Activated naive CD8-positive, alpha-beta T cell treated with anti-CD3 and anti-CD28 coated beads, Interleukin-2, amount 10 ng/mL, durations not matched to agents 7 days and 5 days (primary cell): ENCODE measurements at places on chromosomes 7 and 10. TPM values are rescaled to one million over a fixed set of nuclear protein-coding genes. Genes with fewer than 3 reads are reported as not detected.

The EPHB6 gene
- total RNA-seq, result 25.2 TPM

The TMEM273 gene
- total RNA-seq, result 11.2 TPM

The EPHA1 gene
- 27.3 TPM for total RNA-seq

The SH2D4B gene
- 0.22 TPM for total RNA-seq

The C7orf33 gene
- not detected for total RNA-seq

The ACHE gene
- 0.34 TPM for total RNA-seq

DNA sequence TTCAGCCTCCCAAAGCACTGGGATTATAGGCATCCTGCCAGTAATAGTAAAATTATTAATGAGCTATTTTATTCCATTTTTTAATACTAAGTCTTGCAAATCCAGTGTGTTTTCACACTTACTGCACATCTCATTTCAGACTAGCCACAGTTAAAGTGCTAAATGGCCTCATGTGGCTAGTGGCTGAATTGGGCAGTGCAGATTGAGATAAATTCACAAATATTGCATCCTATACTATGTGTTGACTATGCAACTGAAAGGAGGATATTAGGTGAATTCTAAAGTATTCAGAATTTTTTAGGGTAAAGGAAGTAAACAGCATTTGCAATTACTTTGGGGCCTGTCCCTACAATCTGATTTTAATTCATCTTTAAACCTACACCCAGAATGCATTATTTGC lies 10.2 kb downstream of the APBB1IP start:
- peak overlapping the region; percentile 91 for H3K27ac ChIP-seq
- no peaks in the 10 kb centered on the region for H3K27me3 ChIP-seq
- peaks cover 62% of the 10 kb centered on the region for H3K4me1 ChIP-seq
- no peak for DNase-seq

GRCh38 chr10:12638103-12638502 lies 288.8 kb downstream of the CAMK1D start:
- H3K4me1 ChIP-seq, result peaks cover 8% of the 10 kb centered on the region
- no peak for DNase-seq
- H3K4me3 ChIP-seq, result no peak overlapping the region
- H3K36me3 ChIP-seq, result no peaks in the 10 kb centered on the region
- no peaks in the 10 kb centered on the region for H3K27me3 ChIP-seq

DNA sequence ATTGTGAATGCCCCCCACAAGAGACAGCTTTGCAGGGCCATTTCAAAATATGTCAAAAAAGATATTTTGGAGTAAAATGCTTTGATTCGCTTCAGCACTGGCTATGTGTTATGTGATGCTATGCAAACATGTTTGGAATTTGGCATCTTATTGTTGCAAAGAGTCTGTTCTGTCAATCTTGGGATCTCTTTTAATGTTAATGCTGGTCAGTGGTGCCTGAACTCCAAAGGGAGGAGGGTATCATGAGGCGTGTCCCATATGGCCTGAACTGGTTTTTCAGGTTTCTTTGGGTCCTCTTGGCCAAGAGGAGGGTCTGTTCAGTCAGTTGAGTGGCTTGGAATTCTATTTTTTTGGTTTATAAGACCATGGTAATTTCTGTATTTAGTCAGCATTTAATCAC lies 81.4 kb downstream of the HECW1 start:
- DNase-seq, result no peak
- no peaks in the 10 kb centered on the region for H3K4me1 ChIP-seq
- H3K27me3 ChIP-seq, result peaks cover 14% of the 10 kb centered on the region
- no peak overlapping the region for H3K27ac ChIP-seq
- H3K36me3 ChIP-seq, result no peaks in the 10 kb centered on the region
- no peak overlapping the region for H3K4me3 ChIP-seq

GRCh38 chr7:4013793-4014192 lies 668.3 kb upstream of the FOXK1 start:
- no peaks in the 10 kb centered on the region for H3K36me3 ChIP-seq
- no peak overlapping the region for H3K27ac ChIP-seq
- H3K4me1 ChIP-seq, result no peaks in the 10 kb centered on the region

DNA sequence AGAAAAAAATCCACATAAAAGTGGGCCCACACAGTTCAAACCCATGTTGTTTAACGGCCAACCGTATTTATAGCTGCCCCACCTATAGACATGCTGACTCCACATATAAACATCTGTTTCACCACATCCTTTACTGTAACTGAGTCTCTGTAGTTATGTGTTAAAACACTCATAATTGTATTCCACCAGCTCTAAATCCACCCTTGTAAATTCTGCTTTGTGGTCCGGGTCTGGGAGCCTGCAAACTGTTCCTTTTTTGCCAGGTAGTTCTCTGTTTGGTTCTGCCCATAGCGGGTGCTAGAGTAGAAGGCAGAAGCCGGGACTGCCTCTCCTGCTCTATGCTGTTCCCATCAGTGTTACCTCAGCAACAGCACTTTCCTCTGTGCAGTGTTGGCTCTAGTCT lies 20.2 kb upstream of the FHIP2A start:
- peak overlapping the region; percentile 70 for H3K4me3 ChIP-seq
- peaks cover 13% of the 10 kb centered on the region for H3K36me3 ChIP-seq
- H3K27ac ChIP-seq, result peak overlapping the region; percentile 84
- H3K27me3 ChIP-seq, result peaks cover 3% of the 10 kb centered on the region

DNA sequence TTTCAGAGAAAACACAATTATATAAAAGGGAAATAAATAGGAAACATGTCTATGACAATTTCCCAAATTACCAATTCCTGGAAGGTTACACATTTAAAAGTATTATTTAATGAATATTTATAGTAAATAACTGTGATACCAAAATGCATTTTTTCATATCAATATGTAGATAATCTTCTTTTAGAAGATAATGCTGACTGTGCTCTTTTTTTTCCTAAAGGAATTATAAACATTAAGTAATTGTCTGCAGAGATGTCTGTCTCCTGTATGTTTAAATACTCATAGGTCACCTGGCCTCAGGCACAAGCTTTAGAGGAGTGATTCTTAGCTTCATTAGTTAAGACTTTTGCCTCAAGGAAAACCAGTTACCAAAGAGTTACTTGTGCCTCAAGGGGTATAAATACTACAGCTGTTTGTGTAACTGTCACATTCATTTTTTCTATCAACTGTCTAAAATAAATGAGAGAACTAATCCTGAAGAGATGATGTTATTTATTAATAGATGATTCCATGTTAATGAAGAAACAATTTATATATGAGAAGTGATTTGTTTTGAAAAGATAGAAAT lies 77.1 kb downstream of the DNAJC1 start:
- H3K4me3 ChIP-seq, result no peak overlapping the region
- no peak overlapping the region for H3K27ac ChIP-seq
- no peaks in the 10 kb centered on the region for H3K4me1 ChIP-seq
- no peak for DNase-seq
- no peaks in the 10 kb centered on the region for H3K27me3 ChIP-seq
- H3K36me3 ChIP-seq, result peaks cover 5% of the 10 kb centered on the region

GRCh38 chr7:12709726-12710502 lies 22.5 kb downstream of the ARL4A start:
- peaks cover under 1% of the 10 kb centered on the region for H3K4me1 ChIP-seq
- H3K27ac ChIP-seq, result no peak overlapping the region
- no peak overlapping the region for H3K4me3 ChIP-seq
- DNase-seq, result no peak
- no peaks in the 10 kb centered on the region for H3K36me3 ChIP-seq

DNA sequence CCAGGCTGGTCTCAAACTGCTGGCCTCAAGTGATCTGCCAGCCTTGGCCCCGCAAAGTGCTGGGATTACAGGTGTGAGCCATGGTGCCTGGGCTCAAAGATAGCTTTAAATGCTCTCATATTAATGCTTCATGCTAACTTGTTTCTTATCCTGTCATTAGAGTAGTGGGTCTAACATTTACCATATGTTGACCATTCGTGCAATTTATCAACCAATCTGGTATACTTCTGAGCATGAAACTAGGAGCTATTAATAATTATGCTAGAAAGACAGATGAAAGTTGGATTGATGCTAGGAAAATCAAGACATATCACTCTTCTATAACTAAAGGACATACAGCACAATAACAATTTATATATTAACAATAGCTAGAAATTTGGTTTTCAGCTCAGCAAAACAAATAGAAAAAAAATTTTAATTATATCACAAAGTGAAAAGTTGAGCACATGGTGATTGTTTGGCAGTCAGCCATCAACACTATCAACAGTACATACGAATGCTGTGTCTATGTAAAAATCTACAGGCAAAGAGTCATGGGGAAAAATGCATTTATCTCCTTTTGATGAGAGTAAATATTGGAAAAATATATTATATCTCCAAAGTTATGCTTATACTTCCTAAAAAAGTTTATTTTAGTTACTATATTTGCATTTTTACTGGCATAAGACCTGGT lies 112.1 kb upstream of the ABCB5 start:
- H3K27me3 ChIP-seq, result no peaks in the 10 kb centered on the region
- H3K4me1 ChIP-seq, result no peaks in the 10 kb centered on the region
- no peaks in the 10 kb centered on the region for H3K36me3 ChIP-seq
- H3K27ac ChIP-seq, result no peak overlapping the region

GRCh38 chr10:84241185-84241790 lies at the start of gene LRIT1:
Gene LRIT1 (minus strand): TSS chr10:84241546. CDS start chr10:84241439, 107 bp downstream.
- H3K4me1 ChIP-seq, result no peaks in the 10 kb centered on the region
- no peak within 1 kb of the TSS for H3K27ac ChIP-seq
- DNase-seq, result no peak
- H3K4me3 ChIP-seq, result no peak within 1 kb of the TSS
- H3K36me3 ChIP-seq, result no peaks in the 10 kb centered on the region

DNA sequence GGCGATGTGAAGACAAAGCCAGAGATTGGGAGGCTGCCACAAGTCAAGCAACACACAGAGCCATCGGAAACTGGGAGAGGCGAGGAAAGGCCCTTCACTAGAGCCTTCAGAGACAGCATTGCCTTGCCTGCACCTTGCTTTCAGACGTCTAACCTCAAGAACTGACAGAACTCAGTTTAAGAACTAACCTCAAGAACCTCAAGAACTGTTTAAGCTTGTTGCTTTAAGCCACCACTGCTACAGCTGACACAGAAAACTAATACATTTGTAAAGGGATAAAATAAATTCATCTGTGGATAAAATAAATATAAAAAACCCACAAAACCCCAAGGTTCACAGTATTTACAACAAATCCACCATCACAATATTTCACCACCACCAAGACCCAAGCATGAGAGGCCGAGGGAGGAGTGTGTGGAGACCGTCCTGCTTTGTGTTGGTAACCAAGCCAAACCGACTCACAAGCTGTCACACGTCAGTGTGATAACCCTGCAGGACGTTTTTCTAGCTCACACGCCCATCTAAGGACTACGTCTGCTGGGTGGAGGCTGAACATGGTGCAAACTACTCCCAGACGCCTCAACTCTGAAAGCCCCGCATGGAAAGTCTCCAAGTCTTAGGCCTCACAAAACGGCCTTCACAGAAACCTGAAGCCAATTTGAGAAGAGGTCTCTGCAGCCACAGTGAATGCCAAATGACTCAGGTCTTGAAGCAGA lies 116.8 kb downstream of the ABLIM1 start:
- peak overlapping the region; percentile 100 for H3K27ac ChIP-seq
- H3K4me3 ChIP-seq, result peak overlapping the region; percentile 80
- no peaks in the 10 kb centered on the region for H3K36me3 ChIP-seq
- no peaks in the 10 kb centered on the region for H3K27me3 ChIP-seq
- H3K4me1 ChIP-seq, result peaks cover 78% of the 10 kb centered on the region

GRCh38 chr7:103094102-103094501 lies 19.2 kb downstream of the ARMC10 start:
- no peak overlapping the region for H3K4me3 ChIP-seq
- no peak overlapping the region for H3K27ac ChIP-seq
- no peaks in the 10 kb centered on the region for H3K4me1 ChIP-seq
- peaks cover 24% of the 10 kb centered on the region for H3K36me3 ChIP-seq
- no peaks in the 10 kb centered on the region for H3K27me3 ChIP-seq

DNA sequence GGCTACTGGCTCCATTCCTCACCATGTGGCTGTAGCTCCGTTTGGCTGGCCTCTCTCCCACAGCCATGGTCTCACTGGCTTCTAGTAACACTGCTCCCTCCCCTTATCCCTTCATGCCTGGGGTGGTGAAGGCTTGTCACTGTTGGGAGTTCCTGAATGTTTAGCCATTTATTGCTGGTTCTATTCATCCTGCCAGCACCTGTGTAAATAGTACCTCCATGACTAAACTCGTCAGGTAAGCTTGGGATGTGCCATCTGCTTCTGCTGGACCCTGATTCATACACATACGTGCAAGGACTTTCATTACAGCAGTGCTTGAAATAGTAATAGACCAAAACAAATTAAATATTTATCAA lies 61.6 kb downstream of the CCDC71L start:
- H3K4me1 ChIP-seq, result peaks cover 5% of the 10 kb centered on the region
- H3K4me3 ChIP-seq, result no peak overlapping the region
- H3K27me3 ChIP-seq, result no peaks in the 10 kb centered on the region
- H3K36me3 ChIP-seq, result no peaks in the 10 kb centered on the region
- no peak overlapping the region for H3K27ac ChIP-seq

DNA sequence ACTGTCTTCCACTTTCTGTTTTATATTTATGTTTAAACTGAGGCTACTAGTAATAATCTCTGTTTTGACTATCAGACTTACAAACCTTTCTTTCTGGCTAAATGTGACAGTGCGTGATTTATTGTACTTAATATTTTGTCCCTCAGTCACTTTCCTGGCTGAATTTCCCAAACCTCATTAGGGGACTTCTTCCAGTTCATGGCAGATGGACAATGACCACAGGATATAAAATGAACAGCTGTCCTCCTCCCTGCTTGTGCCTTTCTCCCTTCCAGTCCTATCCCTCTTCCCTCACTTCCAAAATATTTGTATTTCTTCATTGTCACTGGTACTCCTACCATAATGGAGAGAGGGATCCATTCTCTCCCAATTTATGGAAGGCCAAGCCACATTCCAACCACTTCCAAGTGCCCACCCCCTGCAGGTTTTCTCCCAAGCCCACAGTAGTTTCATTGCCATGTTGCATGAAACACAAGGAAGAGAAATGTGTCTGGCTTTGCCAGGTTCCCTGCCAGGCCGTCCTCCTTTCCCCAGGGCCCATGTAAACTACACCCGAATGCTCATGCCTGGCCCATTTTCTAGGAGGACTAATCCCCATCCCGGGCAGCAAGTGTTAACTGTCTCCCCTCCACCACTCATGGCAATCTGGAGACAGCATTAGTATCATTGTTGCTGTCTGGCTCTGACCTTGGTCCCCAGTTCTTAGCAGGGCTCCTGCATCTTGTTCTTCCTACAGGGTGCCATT lies 269.5 kb upstream of the SLC26A5 start:
- H3K4me3 ChIP-seq, result no peak overlapping the region
- no peaks in the 10 kb centered on the region for H3K27me3 ChIP-seq
- H3K36me3 ChIP-seq, result no peaks in the 10 kb centered on the region
- H3K4me1 ChIP-seq, result no peaks in the 10 kb centered on the region

- H3K4me3 ChIP-seq, result no peak overlapping the region
- H3K27me3 ChIP-seq, result peaks cover 26% of the 10 kb centered on the region
Observed at GRCh38 chr10:89494068-89494467, 41.3 kb downstream of the SLC16A12 start.

DNA sequence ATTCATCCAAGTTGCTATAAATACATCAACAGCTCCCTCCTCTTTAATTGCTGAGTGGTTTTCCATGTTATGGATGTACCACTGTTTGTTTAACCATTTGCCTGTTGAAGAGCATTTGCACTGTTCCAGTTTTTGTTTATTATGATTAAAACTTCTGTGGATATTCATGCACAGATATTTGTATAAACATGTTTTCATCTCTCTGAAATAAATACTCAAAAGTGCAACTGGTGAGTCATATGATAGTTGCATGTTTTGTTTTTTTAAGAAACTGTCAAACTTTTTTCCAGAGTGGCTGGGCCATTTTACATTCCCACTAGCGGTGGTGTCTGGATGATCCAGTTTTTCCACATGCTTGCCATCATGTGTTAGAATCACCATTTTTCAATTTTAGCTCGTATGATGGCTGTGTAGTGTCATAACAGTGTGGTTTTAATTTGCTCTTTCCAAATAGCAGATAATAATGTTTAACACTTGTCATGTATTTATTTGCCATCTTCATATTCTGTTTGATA lies 33.6 kb downstream of the MEOX2 start:
- no peaks in the 10 kb centered on the region for H3K27me3 ChIP-seq
- no peak overlapping the region for H3K4me3 ChIP-seq
- no peak for DNase-seq
- H3K36me3 ChIP-seq, result no peaks in the 10 kb centered on the region
- H3K27ac ChIP-seq, result no peak overlapping the region
